CD4-positive, alpha-beta memory T cell (primary cell): ENCODE measurements at places on chromosomes 1 and 21. TPM values are rescaled to one million over a fixed set of nuclear protein-coding genes. Genes with fewer than 3 reads are reported as not detected.

DNA sequence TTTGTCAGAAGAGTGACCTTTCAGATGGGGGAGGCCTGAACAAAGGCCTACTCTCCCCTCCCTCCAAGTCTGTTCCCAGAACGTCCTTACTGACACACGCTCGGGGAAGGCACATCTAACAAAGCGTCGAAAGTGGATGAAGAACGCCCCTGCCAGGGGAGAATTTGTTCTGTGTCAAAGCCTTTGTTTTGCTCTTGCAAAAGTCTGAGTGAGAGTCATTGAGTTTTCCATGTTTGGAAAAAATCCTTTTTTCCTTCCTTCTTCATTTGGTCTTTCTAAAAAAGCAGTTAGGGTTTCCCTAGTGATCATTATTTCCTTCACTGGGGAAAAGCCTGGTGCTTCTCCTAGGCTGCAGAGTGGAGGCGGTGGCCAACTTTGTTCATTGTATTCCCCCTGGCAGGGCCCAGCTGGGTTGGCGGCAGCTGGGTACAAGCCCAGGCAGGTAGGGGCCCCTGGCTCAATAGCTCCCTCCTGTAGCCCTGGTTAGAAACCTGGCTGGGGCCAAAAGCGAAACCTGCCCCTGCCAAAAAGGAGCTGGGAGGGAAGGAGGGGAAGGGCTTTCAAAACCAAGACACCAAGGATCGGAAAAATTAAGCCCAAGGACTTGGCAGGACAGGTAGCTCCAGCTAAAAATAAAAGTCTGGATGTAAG, 81.1 kb downstream of the ITPKB start:
- no peak overlapping the region for H3K4me3 ChIP-seq
- H3K36me3 ChIP-seq = peaks cover 6% of the 10 kb centered on the region
- no peak for DNase-seq
- H3K27me3 ChIP-seq = no peaks in the 10 kb centered on the region

DNA sequence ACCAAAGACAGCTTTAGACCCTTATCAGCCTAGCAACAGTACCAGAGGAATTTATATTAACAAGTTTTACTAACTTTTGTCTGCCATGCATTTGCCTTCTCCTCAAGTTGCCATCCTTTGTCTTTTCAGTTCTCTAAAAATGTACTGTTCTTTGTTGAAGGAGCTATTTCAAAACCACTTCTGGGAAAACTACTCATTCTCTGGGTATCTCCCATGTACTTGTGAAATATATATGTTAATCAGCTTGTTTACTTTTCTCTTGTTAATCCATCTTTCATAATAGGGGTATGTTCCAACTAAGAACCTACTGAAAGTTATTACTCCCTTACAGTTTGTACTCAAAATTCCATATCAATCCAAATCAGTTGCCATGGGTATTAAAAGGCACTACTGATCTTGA, 16.3 kb downstream of the DPYD start:
- no peaks in the 10 kb centered on the region for H3K36me3 ChIP-seq
- H3K27me3 ChIP-seq = no peaks in the 10 kb centered on the region
- H3K4me1 ChIP-seq = peaks cover 19% of the 10 kb centered on the region
- no peak overlapping the region for H3K27ac ChIP-seq
- no peak overlapping the region for H3K4me3 ChIP-seq

DNA sequence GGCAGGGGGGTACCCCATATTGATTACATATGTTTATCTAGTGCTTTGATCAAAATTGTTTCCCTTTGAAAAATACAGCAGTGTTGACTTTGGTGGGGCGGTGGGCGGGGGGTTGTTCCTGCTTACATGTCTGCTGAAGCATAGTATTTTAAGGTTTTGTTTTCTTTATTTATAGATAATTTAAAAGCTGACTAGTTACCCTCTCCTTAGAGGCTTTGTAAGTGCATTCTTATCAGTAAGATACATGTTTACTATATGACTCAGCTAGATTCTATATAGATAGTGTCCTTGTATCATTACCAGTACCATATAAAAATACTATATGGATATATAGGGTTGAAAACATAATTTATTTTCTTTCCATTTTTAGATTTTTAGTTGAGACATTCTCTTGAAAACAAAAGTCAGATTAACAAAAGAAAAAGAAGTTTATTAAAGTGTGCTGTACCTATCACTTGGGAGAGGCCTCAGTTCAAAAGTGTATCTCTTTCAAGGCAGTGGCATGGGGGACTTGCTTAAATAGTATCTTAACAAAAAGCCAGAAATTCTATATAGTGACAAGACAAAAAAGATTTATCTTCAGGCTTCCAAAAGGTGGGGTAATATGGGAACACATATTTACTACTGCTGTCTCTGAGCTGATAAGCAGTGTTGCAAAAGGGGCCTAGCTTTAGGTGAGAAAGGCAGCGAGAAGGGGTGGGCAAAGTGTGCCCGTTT, 79.0 kb downstream of the HS2ST1 start:
- no peaks in the 10 kb centered on the region for H3K27me3 ChIP-seq
- H3K27ac ChIP-seq = no peak overlapping the region
- H3K4me3 ChIP-seq = no peak overlapping the region
- H3K36me3 ChIP-seq = no peaks in the 10 kb centered on the region

GRCh38 chr1:62423580-62424242, 13.1 kb upstream of the USP1 start:
- H3K36me3 ChIP-seq = no peaks in the 10 kb centered on the region
- no peak overlapping the region for H3K27ac ChIP-seq
- no peaks in the 10 kb centered on the region for H3K27me3 ChIP-seq
- H3K4me3 ChIP-seq = no peak overlapping the region
- DNase-seq = no peak

DNA sequence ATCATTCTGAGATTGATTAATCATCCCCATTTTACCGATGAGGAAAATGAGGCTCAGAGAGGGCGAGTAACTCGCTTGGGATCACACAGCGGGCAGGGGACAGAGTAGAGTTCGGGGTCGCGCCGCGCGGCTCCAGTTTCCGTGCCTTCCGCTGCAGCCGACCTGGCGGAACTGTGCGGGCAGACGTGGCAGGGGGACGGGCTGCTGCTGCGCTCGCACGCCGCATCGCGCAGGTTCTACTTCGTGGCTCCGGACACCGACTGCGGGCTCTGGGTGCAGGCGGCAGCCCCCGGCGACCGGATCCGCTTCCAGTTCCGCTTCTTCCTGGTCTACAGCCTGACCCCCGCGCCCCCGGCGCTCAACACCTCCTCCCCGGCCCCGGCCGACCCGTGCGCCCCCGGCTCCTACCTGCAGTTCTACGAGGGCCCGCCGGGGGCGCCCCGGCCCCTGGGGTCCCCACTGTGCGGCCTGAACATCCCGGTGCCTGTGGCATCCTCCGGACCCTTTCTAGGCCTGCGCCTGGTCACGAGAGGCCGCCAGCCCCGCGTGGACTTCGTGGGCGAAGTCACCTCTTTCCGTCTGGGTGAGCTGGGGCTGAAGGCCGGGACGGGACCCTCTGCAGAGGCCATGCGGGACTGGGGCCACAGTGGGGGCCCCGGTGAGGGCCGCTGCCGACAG, 2.3 kb downstream of the LDLRAD2 start:
- H3K4me1 ChIP-seq = no peaks in the 10 kb centered on the region
- H3K27ac ChIP-seq = no peak overlapping the region
- no peaks in the 10 kb centered on the region for H3K36me3 ChIP-seq
- H3K27me3 ChIP-seq = peaks cover 12% of the 10 kb centered on the region

- no peaks in the 10 kb centered on the region for H3K36me3 ChIP-seq
- peaks cover 48% of the 10 kb centered on the region for H3K27me3 ChIP-seq
- peaks cover 26% of the 10 kb centered on the region for H3K4me1 ChIP-seq
- no peak overlapping the region for H3K27ac ChIP-seq
Measured at GRCh38 chr1:228647523-228648444, 87.5 kb upstream of the RHOU start.

GRCh38 chr1:41259221-41259620, 17.1 kb upstream of the SCMH1 start:
- H3K36me3 ChIP-seq = no peaks in the 10 kb centered on the region
- H3K27me3 ChIP-seq = no peaks in the 10 kb centered on the region
- no peak for DNase-seq
- H3K4me1 ChIP-seq = no peaks in the 10 kb centered on the region
- no peak overlapping the region for H3K27ac ChIP-seq
- no peak overlapping the region for H3K4me3 ChIP-seq

Gene ESRRG
- not detected for total RNA-seq

Gene SPRR2A
- total RNA-seq = not detected

Gene GREM2
- total RNA-seq = 1.8 TPM
